ENCODE measurements at places on chromosomes 12 and 14.

DNA sequence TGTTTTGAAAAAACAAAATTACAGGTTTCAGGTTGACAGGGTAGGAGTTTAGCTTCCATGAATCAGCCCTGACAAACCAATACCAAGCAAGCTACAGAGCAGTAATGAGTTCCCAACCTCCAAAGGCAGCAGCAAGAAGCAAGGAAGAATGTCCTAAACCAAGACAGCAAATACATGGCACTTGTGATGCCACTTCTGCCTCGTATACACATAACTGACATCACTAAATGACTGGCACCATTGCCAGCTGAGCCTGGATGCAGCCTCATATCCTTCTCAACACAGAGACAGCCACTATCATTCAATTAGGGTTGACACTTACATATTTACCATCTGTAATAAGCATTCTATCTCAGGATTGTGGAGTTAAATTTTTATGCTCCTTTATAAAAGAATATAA is 35.0 kb upstream of the MDM1 start:
- DNase-seq: no peak

DNA sequence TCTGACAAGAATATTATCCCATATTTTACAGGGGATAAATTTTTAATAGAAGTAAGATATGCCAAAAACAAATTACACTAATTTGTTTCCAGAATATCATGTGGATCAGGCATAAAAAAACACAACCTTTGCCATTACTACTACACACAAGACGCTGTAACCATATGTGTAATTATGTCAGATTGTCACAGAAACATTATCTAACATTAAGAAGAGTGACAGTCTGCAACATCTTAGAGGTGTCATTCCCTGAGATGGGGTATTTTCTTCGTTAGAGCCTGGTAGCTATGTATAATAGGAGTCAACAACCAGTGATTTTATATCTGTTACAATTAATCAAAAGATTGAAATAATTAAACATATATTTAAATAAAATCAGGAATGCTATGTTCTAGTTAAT is 518.9 kb downstream of the RERGL start:
- DNase-seq: no peak

GRCh38 chr12:13229504-13229903 is 33.0 kb downstream of the EMP1 start:
- no peak for DNase-seq

DNA sequence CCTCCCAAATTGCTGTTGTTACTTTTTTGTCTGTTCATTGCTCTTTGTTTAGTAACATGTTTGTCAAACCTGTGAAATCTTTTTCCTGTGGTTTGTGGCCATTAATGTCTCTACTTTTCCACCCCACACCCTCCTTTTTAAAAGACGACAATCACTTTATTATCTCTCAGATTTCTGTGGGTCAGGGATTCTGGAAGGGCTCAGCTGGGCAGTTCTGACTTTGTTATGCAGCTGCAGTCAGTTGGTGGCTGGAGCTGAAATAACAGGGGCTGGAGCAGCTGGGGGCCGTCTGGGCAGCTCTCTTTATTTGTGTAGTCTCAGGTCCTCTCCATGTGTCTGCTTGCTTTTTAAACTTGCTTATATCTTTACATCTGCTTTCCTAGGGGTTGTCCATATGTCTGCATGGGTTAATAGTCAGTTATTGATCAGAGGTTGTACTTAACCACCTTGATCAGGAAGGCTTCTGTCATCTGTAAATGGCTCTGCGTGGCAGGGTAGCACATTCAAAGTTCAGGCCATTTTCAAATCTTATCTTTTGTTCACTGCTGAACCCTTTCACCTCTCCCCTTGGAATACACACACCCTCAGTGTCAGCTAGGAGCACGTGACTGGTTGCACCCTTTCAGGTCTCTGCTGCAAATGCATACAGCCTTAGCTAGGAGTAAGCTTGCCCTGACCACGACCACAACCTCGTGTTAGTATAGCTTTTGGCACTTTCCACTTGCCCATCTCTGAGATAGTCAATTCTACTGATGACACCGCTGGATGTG is 27.9 kb downstream of the BORCS5 start:
- no peak for DNase-seq
